ENCODE measurements at places on chromosomes 4 and X.

DNA sequence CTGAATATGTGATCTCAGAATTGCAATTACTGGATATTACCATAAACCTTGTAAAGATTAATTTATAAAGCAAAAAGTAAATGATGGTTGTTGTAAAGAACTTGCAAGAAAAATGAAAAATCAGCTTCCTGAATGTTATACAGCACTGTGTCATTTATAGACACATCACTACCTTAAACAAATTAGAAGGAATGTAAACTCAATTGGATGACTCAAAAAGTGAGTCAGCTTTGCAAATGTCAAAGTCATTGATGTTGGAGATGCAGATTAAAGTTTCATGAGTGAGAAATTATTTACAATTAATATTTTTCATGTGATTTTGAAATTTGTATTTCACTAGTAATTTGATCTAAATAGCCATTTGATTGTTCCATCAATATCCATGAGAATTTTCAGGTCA is 193.2 kb downstream of the RAPGEF2 start:
- DNase-seq: no peak

GRCh38 chr4:121093261-121093660 is 20.9 kb upstream of the NDNF start:
- DNase-seq: no peak

GRCh38 chr4:15197005-15197404 is 194.7 kb downstream of the CPEB2 start:
- DNase-seq: peak; percentile 33

- no peak for DNase-seq
Observed at GRCh38 chrX:39862963-39863362, 234.8 kb downstream of the BCOR start.

DNA sequence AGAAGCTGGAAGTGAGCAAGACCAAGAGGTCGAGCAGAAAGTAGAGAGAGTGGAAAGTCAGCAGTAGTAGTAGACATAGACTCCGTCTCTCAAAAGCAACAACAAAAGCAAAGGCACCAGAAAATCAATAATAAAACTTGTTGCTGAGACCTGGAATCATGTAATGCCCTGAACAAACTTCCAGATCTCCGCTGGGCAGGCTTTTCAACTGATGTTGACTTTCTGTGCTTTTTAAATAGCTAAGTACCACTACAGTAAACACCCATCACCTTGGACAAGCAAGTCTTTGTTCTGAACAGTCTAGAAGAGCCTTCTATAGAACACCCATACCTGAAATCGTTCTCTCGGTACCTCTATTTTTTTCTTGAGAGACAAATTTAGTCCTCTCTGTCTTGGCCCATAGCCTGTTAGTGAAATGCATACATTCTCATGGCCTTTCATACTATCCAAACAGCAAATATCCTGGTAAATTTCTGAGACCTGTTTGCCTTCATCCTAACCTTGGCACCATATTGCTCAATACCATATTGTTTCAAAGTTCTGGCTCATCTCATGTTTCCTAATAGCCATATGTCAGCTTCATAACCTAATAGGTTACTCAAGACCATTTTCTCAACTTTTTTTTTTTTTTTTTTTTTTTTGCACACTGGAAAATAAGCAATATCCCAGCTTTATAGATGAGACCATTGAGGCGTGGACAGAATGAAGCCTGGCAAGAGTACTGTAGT is 200.6 kb upstream of the RBPJ start:
- no peak for DNase-seq

- no peak for DNase-seq
Observed at GRCh38 chr4:70589785-70590184, 2.3 kb upstream of the AMBN start.

DNA sequence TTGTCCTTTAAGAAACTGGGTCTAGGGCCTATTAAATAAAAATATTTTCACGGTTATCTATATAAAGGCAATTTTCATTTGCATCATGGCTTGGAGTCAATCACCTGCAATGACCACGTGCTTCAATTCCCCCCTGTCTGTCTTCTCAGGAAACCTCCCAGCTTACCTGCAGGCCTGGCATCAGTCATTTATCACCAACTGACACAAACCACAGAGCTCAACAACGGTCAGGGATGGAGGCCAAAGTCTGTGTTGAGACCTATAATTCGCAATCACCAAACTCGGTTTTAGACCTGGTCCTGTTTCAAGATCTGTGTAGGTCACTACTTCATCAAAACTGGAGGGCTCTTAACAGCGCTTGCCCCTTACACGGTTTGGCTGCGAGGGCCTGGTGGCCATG is 1.9 kb downstream of the SLC9A7 start:
- no peak for DNase-seq

DNA sequence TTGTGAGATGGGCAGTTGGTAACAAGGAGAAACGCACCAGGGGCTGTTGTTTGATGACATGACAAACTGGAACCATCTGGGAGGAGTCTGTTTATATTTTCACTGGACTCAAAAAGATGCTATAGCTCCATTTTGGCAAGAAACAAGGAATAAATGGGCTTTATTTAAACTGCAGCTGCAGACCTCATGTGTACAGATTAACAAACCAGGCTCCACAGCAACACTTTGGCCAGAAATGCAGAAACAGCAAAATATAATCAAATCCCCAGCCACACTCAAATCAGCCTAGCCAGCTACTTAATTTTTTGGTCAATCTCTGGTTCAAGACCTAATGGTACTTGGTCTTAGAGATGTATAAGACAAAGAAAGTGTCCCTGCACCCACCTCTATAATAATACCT is 52.7 kb downstream of the ASB9 start:
- no peak for DNase-seq

- peak; percentile 62 for DNase-seq
Observed at GRCh38 chr4:3287271-3287971, 5.4 kb upstream of the RGS12 start.

DNA sequence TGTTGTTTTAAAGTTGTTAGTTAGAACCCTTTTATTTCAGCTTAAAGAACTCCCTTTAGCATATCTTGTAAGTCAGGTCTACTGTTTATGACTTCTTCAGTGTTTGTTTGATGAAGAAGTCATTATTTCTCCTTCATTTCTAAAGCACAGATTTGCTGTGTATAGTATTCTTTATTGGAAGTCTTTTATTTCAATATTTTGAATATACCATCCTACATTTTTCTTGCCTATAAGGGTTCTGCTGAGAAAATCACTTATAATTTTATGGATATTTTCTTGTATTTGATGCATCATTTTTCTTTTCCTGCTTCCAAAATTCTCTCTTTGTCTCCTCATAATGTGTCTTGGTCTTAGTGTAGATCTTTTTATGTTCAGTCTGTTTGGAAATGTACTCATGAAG is 134.5 kb downstream of the CPXCR1 start:
- no peak for DNase-seq

All from cerebellum (tissue), 4 donors.